ENCODE measurements at places on chromosomes 11 and 22.

DNA sequence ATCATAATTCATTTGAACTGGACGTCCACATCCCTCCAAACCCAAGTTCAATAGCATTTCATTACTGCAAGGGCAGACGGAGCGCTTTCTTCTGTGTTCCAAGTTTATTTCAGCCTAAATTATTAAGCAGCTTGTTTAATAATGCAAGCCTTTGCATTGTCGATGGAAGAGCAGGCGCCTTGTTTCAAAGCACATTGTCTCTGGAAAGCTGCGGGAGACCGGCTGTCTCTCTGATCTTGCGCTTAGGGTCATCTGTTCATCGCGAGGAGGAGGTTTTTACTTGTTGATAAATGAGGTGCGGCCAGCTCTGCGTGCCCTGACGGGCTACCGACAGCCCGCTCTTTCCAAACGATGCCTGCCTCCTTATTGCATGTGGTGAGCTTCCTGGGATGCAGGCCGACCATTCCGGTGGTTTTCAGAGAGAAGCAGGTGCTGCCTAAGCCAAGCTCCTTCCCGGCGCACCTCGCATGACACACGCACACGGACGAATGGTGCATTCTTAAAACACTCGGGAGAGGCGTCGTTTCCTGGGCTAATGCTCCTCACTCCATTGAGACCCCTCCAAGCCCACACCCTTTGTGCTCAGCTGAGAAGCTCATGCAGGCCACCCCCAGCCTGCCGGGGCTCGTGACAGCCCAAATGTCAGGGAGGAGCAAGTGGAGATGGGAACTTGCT lies 456.9 kb downstream of the BRD1 start:
- DNase-seq = no peak

DNA sequence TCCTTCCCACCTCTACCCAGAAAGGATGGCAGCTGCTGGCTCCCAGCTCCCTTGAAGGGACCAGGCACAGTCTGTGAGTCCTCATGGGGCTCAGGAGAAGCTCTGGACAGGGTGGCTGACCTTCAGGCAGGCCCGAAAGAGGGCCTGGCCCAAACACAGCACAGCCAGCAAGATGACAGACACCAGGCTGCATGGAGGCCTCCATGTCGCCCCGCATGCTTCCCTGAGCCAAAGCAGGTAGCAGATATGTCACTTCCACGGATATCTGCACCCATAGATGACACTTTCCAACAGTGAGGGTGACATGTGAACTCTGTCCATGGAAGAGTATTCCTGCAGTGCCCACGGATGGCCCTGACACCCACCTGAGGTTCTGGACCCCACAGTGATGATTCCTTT lies 18.4 kb downstream of the EIF1AD start:
- DNase-seq = no peak

DNA sequence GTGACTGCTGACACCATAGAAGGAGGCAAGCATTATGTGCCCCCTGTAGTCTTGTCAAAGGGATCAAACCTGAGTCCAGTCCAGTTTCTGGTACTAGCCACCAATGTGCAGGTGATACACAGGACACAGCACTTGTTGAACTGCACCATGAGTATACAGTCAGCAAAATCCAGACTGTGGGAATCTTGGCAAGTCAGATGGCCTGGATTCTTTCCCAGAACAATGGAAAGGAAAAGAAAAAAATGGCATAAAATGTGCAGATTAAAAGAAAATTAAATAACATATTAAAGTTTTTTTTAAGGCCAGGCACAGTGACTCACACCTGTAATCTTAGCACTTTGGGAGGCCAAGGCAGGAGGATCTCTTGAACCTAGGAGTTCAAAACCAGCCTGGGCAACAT lies 16.8 kb downstream of the CRY2 start:
- DNase-seq = no peak

- DNase-seq = no peak
Observed at GRCh38 chr22:29596408-29596807, 7.0 kb upstream of the NF2 start.

DNA sequence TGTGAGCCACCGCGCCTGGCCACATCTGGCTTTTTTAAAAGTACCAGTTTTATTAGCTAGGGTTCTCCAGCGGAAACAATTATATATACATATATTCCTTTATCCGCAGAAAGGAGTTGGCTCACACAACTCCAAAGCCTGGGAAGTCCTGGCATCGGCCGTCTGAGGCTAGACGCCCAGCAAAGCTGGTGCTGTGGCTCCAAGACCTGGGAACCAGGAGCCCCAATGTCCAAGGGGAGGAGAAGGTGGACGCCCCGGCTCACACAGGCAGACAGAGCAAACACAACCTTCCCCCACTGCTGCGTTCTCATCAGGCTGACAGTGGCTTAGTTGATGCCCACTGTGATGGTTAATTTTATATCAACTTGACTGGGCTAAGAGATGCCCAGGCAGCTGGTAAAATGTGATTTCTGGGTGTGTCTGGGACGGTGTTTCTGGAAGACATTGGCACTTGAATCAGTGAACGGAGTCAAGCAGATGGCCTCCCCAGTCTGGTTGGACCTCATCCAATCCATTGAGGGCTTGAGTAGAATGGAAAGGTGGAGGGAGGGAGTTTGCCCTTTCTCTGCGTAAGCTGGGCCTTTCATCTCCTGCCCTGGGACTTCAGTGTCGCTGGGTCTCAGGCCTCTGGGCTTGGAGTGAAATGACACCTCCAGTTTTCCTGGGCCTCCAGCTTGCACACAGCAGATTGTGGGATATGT lies 904.4 kb downstream of the BRD1 start:
- peak; percentile 99 for DNase-seq

DNA sequence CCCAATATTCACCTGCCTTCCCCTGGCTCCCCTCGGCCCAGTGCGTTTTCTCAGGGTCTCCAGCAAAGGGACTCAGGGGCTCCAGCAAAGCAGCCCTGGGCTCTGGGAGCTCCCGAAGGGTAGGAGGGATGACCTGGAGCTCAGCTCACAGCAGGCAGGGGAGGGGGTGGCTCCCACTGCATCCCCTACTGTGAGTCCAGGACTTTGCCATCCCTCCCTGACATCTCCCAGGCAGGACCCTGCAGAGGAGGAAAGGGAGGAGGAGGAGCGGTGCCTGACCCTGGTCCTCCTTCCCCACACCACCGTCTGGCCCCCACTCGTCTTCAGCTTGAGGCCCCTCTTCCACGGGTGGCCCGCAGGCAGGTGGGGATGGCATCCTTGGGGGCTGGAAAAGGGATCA lies 5.0 kb downstream of the CABP7 start:
- DNase-seq = no peak

- no peak for DNase-seq
Observed at GRCh38 chr22:31378123-31378522, 21.3 kb upstream of the DRG1 start.

DNA sequence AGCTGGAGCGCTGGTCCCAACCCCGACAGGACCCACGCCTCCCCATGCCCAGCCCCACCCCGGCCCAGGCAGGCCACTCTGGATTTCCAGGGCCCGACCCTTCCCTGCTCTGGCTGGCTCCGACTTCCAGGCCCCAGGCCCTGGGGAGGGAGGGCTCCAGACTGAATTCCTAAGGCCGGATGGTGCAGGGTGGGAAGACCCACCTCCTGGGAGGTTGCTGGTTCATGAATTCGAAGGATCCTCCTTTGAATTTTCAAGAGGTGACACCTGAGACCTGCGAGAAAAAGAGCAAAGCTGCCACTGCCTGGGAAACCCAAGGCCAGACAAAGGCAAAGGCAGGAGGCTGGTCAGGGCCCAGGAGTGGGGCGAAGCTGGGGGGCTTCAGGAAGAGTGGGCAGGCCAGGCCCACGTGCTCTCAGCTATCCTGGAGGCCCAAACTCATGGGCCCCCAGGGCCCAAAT lies 47.0 kb upstream of the LINC01488 start:
- no peak for DNase-seq

- DNase-seq = no peak
Observed at GRCh38 chr11:103668859-103669258, 367.6 kb upstream of the DDI1 start.

DNA sequence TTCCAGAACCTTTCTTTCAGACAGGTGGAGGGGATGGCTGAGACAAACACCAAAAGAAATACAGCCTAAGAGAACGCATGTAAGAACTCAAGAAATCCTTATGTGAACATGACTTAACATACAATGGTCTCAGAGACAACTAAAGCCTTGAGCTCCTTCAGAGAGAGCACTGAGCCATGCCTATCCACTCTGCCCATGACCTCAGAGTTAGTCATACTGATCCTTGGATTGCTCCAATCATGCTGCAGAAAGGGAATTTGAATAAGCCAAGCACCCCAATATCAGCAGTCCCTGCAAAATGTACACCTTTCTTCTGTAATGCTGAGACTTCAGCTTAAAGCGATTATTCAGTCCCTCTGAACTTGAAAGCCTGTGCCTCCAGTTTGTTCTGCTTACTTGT lies 43.2 kb upstream of the CHKA start:
- no peak for DNase-seq

DNA sequence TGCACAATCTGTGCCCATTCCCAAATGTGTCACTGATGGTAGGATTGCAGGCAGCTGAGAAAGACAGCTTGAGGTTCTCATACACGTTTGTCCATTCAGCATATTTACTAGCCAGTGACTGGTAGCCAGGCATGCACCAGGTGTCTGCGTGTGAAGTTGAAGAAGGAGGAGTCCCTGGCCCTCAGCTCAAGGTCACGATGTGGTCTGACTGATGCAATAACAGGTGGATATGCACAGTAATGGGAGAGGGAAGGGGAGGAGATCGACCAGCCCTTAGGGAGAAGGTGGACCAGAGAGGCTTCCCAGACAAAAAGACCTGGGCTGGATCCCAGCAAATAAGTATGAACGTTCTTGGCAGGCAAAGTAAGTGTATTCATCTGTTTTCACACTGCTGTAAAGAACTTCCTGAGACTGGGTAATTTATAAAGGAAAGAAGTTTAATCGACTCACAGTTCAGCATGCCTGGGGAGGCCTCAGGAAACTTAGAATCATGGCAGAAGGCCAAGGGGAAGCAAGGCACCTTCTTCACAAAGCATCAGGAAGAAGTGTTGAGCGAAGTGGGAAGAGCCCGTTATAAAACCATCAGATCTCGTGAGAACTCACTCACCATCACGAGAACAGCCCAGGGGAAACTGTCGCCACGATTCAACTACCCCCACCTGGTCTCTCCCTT lies 96.0 kb downstream of the MN1 start:
- DNase-seq = no peak

All from NCI-H524 (cell line).